Activated CD4-positive, CD25-positive, alpha-beta regulatory T cell treated with anti-CD3 and anti-CD28 coated beads, Interleukin-2, amount 50 U/mL, for 72 hours (primary cell): ENCODE measurements at places on chromosomes 3 and 15.

DNA sequence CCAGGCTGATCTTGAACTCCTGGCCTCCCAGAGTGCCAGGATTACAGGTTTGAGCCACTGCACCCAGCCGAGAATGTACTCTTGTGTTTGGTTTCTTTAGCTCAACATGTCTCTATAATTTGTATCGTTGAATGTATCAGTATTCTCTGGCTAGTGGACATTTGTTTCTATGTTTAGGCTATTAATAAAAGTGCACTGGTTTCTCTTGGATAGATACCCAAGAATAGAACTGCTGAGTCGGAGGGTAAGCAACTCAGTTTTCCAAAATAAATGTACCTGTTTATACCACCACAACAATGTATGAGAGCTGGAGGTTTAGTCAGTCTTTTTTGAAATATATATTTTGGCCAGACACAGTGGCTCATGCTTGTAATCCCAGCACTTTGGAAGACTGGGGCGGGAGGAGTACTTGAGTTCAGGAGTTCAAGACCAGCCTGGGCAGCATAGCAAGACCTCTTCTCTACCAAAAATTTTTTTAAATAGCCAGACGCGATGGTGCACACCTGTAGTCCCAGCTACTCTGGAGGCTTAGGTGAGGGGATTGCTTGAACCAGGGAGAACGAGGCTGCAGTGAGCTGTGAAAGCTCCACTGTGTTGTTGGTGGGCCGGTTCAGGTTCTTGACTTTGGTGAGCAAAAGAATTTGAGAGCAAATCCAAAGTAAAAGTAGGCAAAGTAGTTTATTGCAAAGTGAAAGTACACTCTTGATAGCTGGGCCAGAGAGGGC, 7.7 kb upstream of the IVD start:
- DNase-seq, result no peak

GRCh38 chr3:11610700-11611275, 32.9 kb downstream of the VGLL4 start:
- DNase-seq, result no peak

DNA sequence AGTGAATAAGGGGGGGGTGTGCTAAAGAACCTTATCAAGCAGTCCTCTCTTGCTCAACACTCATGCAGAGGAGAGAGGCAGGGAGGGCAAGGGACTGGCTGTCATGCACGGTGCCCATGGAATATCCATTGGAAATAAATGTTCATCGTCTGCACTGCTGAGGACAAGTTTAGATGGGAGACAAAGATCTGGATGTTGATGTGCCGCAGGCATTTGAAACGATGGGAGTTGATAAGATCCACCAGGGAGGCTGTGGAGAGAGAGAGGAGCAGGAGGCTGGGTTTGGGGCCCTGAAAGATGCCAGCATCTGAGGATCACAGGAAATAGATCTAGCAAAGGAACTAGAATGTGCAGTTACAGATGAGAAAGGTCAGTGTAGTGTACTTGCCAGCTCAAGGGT, 76.2 kb downstream of the CEP63 start:
- DNase-seq, result no peak

- no peak for DNase-seq
Observed at GRCh38 chr15:25136119-25136518, 181.3 kb downstream of the SNRPN start.

DNA sequence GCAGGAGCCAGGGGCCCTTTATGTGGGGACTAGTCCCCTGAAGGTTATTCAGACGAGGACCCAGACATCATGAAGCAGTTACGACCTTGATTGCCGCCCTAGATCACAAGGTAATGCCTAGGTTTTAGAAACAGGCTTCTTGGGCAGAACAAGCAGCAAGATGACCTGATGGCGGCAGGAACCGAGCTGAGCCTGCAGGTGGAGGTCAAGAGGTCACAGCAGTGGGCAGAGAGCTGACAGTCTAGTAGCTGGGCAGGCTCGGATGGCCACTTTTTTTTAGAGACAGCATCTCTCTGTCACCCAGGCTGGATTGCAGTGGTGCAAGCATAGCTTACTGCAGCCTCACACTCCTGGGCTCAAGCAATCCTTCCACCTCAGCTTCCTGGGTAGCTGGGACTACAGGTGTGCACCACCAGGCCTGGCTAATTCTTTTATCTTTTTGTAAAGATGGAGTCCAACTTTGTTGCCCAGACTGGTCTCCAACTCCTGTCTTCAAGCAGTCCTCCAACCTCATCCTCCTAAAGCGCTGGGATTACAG, 83.5 kb upstream of the ABHD17C start:
- no peak for DNase-seq

GRCh38 chr3:172273378-172273777, 174.9 kb downstream of the GHSR start:
- no peak for DNase-seq

DNA sequence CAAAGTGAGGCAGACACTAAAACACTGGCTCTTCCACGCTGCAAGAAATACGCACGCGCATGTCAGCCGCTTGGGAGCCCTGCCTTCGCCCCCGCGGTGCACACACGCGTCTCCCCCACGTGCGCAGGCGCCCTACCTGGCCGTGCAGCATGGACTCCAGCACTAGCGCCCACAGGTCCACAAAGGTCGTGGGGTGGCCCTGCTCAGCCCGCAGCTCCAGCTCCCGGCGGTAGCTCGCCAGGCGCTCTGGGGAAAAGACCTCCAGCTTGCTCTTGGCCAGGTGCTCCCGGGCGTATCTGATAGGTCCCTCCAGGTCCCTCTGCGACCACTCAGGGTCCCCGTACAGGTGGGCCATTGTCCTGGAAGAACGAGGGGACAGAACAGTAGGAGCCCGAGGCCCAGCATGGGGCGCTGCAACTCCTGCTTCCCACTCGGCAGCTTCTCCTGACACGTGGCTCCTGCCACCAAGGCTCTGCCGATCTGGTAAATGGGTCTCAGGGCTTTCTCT, 14.9 kb downstream of the PLA2G4D start:
- DNase-seq, result no peak

- no peak for DNase-seq
Observed at GRCh38 chr3:122023335-122023910, 1.4 kb upstream of the ILDR1 start.

GRCh38 chr3:148717885-148718561, 20.3 kb downstream of the AGTR1 start:
- no peak for DNase-seq

DNA sequence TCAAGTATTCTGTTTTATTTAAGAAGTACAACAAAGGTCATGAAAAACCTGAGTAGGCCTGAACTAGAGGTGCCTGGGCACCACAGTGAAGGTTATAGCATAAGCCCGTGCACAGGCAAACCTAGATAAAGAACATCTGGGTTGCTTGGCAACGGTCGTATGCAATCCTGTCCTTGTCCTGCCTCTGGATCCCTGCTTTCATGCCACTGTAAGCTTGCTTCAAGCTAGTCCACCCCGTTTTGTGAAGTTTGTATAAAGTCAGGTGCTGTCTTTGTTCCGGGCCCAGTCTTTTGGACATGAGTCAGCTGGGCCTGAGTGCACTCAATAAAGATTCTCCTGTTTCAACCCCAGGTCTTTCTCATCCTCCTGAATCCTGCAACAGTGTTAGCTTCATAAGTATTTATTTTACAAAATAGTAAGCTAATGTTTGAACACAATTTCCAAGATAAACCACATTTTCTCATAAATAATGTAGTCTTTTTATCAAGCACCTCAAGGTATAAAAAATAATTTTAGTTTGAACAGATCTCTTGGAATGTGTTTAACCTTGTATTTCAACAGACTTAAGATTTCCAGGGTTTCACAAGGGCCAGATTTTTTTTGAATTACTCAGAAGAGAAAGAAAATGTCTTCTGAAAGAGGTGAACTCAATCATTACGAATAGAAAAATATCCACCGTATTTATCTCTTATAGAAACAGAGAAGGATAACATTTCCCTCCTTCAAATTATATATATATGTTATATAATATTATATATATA, 14.3 kb upstream of the SLC9C1 start:
- DNase-seq, result no peak

DNA sequence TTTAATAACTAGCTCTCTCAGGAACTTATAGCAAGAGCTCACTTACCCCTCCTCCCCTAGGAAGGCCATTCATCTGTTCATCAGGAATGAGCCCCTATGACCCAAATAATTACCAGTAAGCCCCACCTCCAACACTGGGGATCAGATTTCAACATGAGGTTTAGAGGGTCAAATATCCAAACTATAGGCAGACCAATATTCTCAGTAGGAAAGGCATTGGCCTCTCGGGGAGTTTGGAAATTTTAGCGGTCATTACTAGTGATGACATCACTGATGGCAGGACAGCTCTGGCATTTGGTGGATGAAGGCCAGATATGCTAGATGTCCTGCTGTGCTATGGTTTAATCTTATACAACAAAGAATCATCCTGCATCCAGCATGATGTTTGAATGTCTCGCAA, 15.2 kb upstream of the CD47 start:
- DNase-seq, result no peak

GRCh38 chr3:32797776-32798175, 20.0 kb upstream of the TRIM71 start:
- no peak for DNase-seq

DNA sequence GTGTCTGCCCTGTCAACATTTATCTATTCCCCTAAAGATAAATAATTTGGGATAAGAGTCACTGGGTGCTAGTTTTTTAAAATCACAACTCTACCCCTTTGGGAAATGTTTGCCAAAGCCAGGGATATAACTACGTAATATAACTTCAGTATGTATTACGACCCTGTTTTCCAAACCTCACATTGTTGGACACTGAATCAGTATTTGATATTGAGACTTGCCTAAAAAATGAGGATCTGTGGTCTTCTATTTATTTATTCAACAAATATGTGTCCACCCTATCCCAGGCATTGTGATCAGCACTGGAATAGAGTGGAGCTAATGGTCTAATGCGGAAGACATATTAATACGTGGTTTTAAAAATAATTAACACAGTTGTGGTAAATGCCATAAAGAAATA, 4.5 kb upstream of the MGA start:
- DNase-seq, result no peak
